ENCODE measurements at places on chromosomes 4 and X.

DNA sequence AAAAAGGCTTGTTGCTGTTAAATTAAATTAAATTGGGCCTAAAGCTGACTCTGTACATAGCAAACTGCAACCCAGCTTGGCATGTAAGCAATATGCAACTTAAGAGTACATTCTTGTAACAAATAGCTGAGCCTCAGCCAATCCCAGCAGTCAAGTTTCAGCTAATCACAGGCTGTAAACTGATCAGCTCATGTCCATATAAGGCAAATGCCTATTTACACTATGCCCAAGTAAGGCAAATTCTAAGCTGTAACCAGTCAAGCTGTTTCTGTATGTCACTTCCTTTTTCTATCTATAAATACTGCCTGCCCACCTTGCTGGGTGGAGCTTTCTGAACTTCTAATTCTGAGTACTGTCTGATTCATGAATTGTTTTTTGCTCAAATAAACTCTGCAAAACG is 429.1 kb upstream of the FTHL17 start:
- no peak for DNase-seq

- DNase-seq, result no peak
Observed at GRCh38 chr4:182885738-182886077, 31.5 kb downstream of the DCTD start.

DNA sequence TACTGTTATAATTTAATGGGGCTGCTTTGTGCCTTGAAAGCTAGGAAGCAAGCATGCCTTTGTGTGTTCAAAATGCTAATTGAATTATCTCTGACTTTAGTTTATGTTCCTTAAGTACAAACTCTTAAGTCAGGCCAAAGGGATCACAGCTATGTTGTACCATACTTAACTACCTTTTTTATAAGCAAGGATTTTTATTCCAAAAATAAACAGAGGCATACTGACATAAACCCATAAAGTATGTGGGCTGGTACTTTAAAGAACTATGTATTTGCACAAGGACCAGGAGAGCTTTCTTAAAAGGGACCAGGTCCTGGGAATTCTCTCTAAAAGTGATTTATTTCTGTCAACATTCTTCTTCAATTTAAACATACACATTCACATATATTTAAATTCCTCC is 57.8 kb upstream of the HCCS start:
- DNase-seq, result no peak

- DNase-seq, result no peak
Observed at GRCh38 chr4:10421344-10422055, 35.7 kb downstream of the ZNF518B start.

- no peak for DNase-seq
Observed at GRCh38 chrX:97159916-97160800, 276.4 kb downstream of the RPA4 start.

GRCh38 chr4:37678624-37679023 is 7.6 kb downstream of the RELL1 start:
- DNase-seq, result no peak

DNA sequence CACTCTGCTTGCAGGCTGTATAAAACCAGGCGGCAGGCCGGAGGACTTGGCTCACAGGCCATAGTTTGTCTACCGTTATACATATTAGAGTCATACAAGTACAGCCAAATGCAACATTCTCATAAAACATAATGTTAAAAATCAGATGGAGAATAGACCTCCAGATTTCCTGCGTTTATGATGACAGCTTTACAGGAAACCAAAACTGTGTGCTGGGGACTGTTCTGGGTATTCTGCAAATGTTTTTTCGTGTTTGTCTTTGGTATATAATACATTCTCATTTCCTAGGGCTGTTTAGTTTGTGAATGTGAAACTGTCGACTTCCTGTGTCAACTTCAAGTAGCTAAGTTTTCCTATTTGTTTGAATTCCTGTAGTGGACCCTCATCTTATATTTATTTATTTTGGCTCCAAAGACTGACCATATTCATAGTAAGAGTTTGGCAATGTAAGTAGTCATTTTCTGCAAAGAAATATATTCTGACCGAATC is 79.5 kb upstream of the FAM9C start:
- DNase-seq, result no peak

DNA sequence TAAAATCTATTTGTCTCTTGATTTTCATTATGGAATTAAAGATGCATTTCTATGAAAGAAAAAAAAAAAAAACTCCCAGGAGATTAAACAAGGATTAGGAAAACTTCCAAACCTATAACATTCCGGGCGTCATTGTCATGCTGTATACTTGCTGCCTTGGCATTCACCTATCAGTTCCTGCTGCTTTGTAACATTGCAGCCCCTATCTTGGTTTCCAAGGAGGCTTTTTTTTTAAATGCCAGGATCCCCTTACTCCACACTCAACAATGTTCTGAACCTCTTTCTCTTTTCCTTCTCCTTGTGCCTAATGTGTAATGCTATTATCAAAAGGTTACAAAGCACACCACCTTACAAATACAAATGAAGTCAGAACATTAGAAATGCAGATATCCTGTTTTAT is 20.5 kb upstream of the BEND4 start:
- DNase-seq, result no peak

GRCh38 chrX:64427281-64427680 is 32.0 kb upstream of the MTMR8 start:
- no peak for DNase-seq

DNA sequence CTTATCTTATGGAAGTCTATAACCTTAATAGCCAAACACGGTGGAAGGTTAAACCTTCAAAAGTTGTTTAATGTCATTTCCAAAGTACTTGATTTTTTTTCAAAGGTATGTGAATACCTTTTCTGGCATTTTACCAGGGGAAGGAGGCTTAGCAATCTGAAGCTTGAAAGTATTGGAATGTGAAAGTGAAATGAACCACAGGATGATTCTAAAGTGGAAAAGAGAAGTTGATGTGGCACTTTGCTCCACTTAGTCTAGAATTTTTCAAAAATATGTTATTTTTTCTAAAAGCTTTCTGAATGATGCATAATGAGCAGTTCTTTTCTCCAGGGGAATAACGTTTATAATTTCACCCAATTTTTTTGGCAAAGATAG is 19.2 kb downstream of the PI4K2B start:
- DNase-seq, result no peak

DNA sequence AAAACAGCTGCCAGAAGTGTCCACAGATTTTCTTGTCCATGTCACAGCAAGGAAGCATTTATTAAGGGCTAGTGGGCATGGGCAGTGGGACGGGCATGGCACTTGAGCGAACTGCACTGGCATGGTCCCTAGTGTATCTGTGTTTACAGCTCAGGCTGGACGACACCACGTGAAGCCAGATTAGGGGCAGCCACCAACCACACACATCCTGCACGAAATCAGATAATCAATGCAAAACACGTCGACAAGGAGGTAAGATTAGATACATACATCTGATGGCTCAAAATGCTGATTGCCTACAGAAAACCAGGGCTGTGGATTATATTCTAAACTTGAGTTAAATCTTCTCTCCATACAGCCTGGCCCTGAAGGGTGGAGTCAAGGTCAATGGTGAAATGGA is 103.8 kb upstream of the ATP6AP2 start:
- no peak for DNase-seq

- DNase-seq, result no peak
Observed at GRCh38 chrX:16848541-16848940, 21.6 kb downstream of the RBBP7 start.

DNA sequence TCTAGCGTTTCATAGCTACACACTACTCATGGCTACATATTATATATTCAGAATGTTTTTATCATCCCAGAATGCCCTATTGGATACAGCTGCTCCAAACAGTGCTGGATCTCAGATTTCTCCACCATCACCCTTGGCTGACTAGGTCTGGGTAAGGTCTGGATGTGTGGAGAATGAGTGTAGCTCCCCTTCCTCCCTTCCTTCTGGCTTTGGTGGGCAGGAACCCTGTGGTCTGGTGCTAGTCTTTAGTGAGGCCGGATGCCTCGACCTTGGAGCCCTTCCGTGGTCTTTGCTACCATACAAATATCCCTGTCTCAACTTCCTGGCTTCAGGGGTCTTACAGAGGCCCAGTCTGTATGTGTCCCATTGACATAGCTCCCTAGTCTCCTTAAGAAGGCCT is 52.1 kb upstream of the KDR start:
- DNase-seq, result no peak

GRCh38 chr4:87243426-87244053 is 23.1 kb upstream of the KLHL8 start:
- DNase-seq, result no peak

GRCh38 chrX:109350551-109350950 is 131.3 kb downstream of the GUCY2F start:
- no peak for DNase-seq

DNA sequence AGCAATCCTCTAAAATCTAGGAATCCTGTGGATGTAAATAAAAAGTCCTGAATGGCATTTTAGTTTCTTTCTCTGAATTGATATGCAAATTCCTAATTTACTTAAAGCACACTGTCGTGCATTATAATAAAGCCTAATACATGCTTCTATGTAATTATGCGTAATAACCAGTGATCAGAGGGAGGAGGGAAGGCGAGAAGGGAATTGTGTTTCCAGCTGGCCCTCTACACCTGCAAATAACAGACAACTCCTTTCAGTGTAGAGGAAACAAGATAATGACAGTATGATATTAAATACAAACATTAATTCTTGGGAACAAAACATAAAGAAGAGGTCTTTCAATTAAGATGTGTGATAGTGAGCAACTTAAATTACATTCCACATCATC is 419.6 kb upstream of the LCORL start:
- no peak for DNase-seq

GRCh38 chr4:175773566-175773965 is 38.5 kb downstream of the GPM6A start:
- DNase-seq, result no peak

DNA sequence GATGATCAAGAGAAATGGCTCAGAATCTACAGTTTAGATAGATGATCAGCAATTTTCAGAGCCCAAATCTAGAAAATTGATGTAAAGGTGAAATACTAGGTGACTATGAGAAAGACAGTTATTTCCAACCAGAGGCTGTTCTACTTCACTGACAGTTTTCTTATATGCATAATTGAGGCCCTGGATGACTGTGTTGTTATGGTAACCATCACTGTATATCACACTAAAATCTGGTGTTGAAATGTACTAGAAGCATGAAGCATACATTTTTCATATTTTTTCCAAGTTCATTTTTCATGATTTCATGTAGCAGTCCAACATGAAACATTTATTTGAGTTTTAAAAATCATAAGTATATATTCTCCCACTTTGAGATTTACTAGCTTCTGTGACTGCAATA is 87.4 kb downstream of the ATXN3L start:
- no peak for DNase-seq

DNA sequence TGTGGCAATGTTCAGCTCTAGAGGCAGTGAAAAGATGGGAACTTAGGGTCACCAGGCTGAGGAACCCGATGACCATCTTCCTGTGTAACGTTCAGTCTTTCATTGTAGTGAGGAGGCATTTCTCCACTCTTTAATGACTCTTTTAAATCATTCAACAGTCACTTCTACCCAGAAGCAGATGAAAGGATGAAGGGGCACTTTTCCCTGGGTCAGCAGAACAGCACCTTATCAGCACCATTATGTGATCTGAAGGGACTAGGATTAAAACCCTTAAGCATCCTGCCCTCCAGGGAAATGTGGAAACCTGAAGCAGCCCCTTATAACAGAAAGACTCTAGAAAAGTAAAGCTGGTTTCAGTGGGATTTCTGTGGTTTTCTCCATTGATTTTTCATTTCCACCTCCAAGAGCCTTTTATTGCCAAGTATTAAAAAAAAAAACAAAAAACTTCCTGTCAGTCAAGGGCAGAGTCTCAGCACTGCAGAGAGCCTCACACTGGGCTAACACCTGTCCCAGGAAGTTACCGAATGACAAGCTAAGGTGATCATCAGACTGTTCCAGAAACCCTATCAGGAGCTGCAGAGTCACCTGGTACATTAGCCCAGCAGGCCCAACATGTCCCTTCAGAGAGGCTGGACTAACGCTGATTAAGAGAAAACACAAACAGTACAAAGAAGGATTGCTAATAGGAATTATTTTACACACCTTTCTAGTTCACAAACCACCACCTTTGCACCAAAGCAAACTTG is 185.9 kb downstream of the SHROOM3 start:
- no peak for DNase-seq

- no peak for DNase-seq
Observed at GRCh38 chrX:109264878-109265277, 217.0 kb downstream of the GUCY2F start.

GRCh38 chr4:46980851-46981250 is 12.5 kb downstream of the GABRA4 start:
- no peak for DNase-seq

DNA sequence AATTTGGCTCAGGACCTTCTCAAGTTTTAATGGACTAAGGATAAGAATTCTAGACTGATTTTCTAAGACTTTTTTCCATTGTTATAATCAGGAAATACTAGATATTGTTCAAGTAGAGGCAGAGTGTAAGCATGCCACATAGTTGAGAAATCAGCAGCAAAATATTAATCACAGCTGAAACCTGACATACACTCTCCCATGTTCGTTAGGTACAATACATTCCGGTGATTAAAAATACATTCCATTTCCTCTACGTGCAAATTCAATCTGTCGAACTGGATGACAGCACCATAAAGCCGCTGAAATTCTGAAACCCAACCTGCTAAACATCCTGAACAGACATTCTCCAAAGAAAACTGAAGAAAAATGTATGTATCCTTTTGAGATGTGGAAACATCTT is 587.6 kb upstream of the DIPK2B start:
- no peak for DNase-seq

- DNase-seq, result no peak
Observed at GRCh38 chrX:120677004-120677652, 47.3 kb upstream of the C1GALT1C1 start.

- DNase-seq, result no peak
Observed at GRCh38 chr4:136855886-136856285, 676.4 kb downstream of the PCDH18 start.

DNA sequence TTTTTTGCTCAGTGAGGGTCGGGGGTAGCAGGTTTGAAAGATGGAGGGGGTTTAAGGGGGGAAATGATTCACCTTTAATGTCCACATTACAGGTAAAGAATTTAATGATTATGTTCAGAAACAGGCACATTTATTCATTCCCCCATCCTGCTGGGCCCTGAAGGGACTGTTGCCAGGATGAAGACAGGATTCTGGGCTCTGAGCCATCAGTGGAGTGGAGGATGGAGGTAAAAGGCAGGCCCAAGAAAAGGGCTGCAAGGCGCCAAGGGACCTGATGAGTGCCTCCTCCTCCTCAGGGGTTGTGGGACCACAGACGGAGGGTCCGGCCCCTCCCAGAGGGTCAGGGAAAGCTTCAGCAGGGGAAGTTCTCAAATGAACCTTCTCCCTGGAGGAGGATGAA is 40.4 kb upstream of the PROM1 start:
- DNase-seq, result no peak

GRCh38 chr4:123017636-123018395 is 95.4 kb upstream of the NUDT6 start:
- DNase-seq, result no peak

GRCh38 chr4:179110816-179111215 is 1668.6 kb upstream of the AGA start:
- DNase-seq, result no peak

- no peak for DNase-seq
Observed at GRCh38 chrX:8813036-8813435, 11.9 kb upstream of the FAM9A start.
